ENCODE measurements at places on chromosomes 1 and 21.

DNA sequence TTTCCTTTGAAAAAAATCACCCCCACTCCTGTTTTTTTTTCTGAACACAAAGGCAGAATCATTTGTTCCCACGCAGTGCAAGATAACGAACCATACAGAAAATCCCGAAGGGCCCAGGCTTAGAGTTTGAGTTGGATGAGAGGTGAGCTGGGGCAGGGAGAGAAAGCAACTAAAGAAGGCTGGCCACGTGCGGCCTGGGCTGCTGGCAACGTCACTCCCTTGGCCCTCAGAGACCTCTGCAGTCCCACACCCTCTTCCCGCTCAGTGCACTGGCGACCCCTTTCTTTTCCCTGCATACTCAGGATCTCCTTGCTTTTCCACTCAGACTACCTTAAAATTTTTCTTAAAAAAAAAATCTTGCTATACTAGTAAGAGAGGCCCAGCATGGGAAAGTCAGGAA, 28.2 kb upstream of the CRNN start:
- DNase-seq = no peak

- no peak for DNase-seq
Measured at GRCh38 chr1:110875216-110875731, 2.3 kb downstream of the CD53 start.

GRCh38 chr1:225772323-225772768, 5.3 kb upstream of the SRP9 start:
- DNase-seq = peak; percentile 80

GRCh38 chr1:62325081-62325480, 5.8 kb upstream of the KANK4 start:
- DNase-seq = no peak

DNA sequence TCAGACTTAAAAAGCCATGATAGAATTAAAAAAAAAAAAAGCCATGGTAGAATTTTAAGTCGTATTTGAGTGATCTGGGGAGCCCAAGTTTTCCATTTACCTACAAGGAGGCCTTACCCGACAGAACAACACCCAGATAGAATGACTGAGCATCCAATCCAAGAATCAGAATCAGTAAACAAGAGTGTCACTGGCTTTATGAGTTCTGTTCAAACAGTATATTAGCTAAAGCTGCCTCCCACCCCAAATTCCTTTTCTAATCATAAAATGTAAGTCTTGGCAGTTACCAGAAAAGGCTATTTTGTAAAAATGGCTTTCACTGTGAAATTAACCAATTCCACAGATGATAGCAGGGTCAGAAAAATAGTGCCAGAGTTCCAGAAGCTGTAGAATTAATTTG, 1.2 kb downstream of the GTF2B start:
- no peak for DNase-seq

DNA sequence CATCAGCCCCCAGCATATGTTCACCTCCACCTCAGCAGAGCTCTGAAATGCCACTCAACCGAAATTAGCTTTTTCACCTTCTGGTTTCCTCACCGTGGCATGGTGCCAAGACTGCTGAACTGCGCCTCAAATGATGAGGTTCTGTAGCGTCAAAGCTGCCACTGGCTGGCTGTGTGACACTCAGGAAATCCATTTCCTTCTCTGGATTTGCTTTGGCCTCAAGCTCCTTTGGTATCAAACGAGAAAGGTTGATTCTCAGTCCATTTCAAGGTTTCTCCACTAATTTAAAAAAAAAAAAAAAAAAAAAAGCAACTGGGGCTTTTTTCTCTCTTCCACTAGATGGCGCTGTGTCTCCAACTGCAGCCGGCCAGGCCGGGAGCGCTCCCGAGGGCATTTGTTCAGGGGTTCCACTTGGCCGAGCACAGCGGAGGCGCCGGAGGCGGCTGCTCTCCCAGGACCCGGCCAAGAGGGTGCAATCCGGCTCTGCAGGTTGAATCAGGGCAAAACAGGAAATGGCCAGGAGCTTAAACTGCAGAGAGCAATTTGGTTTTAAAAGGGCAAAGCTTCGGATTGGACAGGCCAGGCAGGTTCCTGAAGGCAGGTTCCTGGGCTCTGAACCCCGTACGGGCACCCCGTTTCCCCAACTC, 26.5 kb upstream of the PLA2G2C start:
- DNase-seq = peak; percentile 72

Data from SW480 (cell line).